Stimulated activated CD4-positive, alpha-beta T cell treated with anti-CD3 and anti-CD28 coated beads, Interleukin-4, amount 100 ng/mL, for 48 hours (primary cell): ENCODE measurements at places on chromosomes 1 and 21.
A peak's percentile ranks its signal among the peaks of the same experiment; 100 is the strongest.

DNA sequence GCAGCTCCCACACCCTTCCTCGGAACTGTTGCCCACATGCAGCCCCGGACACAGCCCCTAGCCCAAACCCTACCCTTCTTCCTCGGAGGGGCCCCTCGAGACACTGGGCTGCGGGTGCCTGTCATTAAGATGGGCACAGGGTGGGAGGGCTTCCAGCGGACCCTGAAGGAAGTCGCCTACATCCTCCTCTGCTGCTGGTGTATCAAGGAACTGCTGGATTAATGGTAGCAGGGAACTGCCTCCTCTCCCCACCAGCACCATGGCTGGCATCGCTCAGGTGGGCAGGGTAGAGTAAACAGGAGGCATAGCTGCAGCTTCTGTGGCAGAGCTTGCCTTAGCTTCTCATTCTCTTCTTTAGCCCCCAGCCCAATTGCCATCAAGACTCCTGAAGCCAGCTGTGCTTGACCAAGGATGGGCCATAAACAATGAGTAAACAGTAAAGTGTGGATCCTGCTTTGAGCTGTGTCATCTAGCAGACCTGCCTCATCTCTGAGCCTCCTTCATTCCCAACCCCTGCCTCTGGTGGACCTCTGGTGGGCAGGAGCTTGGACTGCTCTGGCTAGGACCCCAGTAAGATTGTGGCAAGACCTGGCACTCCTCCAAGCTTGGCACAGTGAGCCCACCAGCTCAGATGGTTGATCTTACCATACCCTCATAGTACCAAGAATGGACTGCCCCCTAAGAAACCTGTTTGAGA is at the start of gene LENEP:
TSS of gene LENEP (plus strand) at position 15 of the 697 bp plus-strand sequence. CDS start at position 37, 22 bp downstream.
- DNase-seq = no peak

- peak; percentile 51 for DNase-seq
These were observed 62.3 kb downstream of the RUNX1 start for GRCh38 chr21:34986561-34987500.

DNA sequence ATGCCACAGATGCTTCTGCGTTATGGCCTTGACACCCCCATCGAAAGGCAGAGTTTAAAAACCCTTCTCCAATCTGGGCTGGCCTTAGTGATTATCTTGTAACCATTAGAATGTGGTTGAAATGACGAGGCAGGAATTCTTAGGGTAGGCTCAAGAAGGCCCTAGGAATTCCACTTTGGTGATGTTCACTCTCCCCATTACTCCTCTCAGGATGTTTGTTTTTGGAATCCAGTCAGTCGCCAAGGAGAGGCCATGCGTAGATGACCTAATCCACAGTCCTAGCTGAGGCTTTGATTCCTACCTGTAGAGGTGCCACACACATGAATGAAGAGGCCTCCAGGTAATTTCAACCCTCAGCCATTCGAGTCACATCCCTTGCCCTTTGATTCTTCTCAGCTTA is 318.2 kb downstream of the NEGR1 start:
- DNase-seq = no peak

GRCh38 chr1:17573518-17574041 is 34.1 kb downstream of the ARHGEF10L start:
- DNase-seq = no peak

DNA sequence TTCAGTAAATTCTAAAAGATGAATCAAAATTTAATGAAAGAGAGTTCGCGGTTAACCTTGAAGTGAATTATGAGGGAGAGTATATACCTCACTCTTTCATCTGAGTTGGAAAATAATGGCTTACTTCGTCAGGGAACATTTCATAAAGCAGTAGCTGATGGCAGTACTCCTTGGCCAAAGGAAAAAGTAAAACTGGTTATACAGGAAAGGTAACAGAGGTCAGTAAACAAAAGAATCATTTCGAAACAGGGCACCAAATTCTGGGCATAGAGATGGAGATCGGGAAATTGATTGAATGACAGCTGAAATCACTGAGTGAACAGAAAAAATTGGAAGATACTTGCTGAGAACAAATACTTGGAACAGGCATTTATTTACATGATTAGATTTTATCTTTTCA is 199.0 kb downstream of the OLFM3 start:
- DNase-seq = no peak

DNA sequence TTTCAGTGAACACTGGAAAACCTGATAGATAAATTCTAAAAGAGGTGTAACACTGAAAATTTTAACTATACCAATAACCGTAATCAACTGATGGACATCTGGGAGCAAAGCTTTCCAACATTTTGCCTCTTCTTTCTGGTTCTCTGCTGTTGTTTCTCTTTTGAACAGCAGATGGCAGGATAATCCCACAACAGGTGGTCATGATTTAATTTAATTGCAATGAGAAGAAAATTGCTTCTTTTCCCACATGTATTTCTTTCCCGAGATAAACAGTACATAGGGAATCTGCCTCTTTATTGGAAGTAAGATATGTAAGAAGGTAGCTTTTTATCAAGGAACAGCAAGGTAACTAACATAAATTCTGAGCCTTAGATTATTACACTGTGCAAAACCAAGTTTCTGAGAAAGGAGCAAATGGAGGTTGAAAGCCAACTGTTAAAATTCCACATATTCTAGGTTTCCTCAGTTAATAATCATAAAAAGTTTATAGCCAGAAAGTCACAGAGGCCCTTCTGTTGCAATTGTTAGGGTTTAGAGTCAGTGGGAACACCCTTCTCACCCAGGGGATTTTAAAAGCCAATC is 72.9 kb downstream of the RPS6KA1 start:
- no peak for DNase-seq

- DNase-seq = no peak
These were observed 23.9 kb downstream of the HSPG2 start for GRCh38 chr1:21913258-21913657.

GRCh38 chr1:158145173-158145719 is 35.4 kb upstream of the CD1D start:
- DNase-seq = no peak

DNA sequence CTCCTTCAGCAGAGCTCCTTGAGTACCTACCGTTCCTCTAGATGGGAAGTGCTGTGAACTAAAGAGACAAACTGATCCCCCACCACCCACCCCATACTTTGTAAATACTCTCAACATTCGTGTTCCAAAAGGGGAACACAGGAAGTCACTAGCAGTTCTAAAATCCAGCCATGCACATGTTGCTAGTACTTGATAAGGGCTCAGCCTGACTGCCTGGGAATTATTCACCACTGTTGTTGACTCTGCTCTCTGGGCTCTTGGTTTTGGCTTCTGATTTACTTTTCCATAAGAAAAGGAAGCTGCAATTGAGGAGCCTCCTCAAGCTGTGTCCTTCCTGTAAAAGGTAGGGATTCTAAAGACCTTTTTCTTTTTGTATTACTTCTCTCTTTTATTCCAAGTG is 67.5 kb downstream of the IVNS1ABP start:
- DNase-seq = no peak

DNA sequence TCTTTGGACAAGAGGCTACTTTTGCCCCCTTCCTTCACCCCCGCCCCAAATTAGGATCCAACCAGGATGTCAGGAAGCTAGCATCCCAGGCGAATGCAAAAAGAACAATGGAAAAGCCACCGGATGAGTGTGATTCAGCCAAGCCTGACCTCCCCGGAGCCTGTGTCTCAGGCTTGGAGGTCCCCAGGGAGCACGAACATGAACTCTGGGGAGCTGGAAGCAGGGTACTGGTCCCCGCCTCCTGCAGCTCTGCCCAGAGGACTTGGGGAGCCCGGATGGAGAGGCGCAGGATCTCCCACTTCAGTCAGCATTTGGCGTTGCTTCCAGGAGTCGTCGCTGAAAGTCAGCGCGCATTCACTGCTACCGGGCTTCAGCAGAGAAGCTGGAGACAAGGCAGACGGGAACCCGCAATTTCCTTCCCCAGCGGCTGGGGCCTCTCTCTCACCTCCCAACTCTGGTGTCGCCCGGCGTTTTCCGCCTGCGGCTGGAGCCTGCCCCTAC is 1.8 kb upstream of the TBX15 start:
- DNase-seq = no peak

GRCh38 chr1:169115891-169116585 is 9.5 kb downstream of the ATP1B1 start:
- no peak for DNase-seq

- no peak for DNase-seq
These were observed 28.5 kb upstream of the ARHGAP29 start for GRCh38 chr1:94265906-94266305.

DNA sequence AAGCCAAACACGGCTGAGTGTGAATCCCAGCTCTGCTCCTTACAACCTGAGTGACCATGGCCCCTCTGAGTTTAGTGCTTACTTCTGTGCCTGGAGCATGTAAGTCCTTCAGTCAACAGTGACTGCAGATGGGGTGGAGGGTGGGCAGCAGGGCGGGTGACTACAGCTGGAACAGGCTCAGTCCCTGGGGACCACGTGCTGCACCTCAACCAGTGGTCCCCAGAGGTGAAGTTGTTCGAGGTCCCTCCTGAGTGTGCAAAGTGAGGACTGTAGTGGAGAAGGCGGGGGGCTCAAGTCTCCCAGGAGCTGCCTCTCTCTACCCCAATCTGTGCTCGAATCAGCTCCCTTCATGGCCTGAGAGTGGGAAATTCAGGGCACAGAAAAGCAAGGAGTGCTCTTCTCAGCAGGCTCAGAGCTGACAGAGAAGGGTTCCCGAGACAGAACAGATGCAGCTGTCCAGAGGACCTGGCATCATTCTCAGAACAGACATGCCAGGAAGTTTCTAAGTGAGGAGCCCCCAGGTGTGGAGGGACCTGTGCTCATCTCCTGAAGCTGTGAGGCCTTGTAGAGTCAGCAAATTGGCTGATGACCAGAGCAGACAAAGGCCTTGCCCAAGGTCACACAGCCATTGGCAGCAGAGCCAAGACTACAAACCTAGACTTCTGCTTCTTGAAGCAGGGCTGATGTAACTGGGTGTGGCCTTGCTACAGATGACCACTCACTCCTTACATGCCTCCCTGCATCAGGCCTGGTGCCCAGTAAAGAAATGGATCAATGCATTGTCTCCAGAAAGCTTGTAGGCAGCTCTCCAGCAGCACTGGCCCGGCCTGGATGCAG is 61.7 kb upstream of the EDN2 start:
- DNase-seq = no peak

DNA sequence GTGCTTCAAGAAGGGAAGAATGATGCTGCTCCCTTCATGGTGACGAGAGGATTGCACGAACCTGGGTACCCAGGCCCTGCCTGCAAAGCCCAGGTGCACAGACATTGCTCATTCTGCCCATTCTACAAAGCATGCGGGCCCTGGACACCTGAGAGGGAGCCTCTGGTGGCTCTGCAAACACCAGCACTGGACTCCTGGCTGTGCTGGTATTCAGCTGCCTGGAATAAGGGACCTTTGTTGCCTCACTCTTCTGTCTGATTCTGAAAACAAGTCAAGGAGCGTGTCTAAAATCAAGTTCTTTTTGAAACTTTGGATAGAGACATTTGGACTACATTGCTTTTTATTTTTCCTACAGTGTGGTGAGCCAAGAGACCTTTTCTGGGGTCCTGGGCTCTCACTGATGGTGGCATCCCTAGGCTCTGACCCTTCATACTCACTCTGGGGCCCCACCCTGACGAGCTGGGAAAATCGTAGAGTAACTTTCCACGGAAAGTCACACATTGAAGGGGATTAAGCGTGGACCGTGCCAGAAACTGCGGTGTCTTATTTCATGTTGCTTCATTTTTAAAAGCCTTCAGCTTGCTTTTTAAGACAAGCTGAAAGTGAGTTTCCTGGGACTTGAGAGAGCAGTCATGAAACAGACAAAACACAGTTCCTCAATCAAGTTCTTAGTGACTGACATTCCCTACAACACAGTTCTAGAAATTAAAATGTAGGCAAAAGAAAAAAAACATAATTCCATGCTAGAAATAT is 24.0 kb downstream of the ABCA4 start:
- no peak for DNase-seq

GRCh38 chr1:196976278-196976677 is 1.1 kb upstream of the CFHR5 start:
- DNase-seq = no peak

GRCh38 chr1:227315629-227316346 is 2.5 kb downstream of the CDC42BPA start:
- no peak for DNase-seq

- no peak for DNase-seq
These were observed 103.3 kb downstream of the RABGAP1L start for GRCh38 chr1:174262349-174263241.

DNA sequence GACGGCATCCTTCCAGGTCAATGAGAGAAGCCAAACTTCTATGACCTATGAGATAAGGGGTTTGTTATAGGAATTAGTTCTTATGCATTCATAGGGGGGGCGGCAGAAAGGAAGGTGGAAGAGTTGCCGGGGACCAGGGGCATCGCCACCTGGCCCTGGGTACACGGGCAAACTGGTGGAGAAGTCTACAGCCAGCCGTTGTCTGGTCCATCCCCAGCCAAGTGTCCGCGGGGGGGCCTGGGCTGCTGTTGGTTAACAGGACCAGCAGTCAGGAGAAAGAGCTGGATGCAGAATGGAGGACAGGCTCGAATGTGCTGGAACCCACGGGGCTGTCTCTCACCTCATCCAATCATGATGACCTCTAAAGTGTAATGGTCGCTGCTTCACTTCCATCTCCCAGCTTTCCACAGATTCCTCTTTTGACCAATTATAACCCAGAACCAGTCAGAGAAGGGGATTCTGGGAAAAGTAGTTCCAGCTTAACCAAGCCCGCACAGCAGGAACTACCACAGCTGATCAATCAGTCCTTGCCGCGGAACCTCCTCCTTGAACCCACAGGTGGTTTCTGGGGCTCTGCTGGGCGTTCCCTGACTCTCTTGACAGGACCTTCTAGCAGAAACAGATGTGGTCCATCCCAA is 17.8 kb downstream of the TMEM51 start:
- no peak for DNase-seq

DNA sequence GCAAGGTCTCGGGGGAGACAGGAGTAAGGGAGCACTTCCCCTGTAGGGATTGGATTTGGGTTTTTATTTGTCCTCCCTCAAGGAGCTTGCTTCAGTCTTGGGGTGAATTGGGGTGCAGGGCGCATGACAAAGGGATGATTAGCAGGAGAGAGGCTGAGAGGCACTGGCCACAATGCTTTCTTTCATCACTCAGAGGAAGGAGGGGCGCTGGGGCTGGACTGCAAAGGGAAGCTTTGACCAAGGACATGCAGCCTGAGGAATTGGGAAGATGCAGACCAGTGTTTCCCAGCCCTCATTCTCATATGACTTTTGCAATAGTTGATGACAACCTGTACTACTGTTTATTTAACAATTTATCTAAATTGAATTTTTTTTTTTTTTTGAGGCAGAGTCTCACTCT is 34.1 kb upstream of the PDPN start:
- DNase-seq = no peak

- DNase-seq = no peak
These were observed 18.8 kb upstream of the F3 start for GRCh38 chr1:94560333-94560732.

DNA sequence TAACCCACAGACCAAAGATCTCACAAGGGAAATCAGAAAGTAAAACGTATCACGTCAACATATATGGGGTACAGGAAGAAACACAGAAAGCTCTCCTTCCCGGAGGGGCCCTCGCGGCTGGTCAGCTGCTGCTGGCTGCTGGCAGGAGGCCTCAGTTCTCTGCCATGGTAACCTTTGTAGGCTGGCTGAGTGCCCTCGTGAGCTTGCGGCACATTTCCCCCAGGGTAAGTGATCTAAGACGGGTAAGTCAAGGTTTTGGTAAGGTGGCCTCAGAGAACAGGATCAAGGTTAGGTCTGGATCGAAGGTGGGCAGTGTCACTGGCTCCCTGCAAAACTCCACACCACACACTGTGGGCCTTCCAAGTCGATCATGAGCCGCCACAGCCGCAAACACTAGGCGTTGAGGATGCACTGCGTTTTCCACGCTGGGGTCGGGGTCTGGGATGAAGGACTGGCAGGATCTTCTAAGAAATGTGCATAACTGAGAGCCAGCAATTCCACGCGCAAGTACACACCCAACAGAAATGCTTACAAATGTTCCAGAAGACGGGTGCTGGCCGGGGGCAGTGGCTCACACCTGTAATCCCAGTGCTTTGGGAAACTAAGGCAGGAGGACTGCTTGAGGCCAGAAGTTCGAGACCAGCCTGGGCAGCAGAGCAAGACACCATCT is 33.9 kb downstream of the WDR4 start:
- DNase-seq = no peak
